Adrenal gland (tissue), 19 donors: ENCODE measurements at places on chromosomes 5 and 9.

DNA sequence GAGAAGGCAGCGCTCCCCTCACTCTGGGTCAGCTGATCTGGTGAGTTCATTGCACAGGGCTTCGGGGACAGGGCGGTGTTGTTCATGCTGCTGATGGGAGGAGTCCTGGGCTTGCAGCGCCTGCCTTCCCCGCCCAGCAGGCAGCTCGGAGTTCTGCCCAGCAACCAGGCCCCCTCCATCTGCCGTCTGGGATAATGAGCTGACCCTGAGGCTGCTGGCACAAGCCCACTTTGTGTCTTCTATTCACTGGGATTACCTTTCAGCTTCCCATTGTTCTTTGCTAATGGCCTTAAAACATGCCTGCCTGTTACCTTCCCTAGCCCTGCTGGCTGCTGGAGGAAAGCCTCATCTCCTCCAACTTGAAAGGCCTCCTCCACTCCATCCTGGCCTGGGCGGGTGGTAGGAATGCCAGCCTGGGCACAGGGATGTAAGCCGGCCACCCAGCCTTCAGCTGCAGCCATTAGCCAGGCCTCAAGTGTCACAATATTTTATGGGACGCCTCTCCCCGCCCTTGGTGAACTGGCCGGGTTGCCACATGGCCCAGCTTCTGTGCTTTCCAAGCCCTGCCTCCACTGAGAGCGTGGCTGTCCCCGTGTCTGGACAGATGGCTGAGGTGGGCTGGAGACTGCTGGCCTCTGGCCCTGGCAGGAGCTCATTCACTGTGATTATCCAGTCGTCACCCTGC, 70.4 kb downstream of the GADD45G start:
- peak; percentile 89 for DNase-seq

DNA sequence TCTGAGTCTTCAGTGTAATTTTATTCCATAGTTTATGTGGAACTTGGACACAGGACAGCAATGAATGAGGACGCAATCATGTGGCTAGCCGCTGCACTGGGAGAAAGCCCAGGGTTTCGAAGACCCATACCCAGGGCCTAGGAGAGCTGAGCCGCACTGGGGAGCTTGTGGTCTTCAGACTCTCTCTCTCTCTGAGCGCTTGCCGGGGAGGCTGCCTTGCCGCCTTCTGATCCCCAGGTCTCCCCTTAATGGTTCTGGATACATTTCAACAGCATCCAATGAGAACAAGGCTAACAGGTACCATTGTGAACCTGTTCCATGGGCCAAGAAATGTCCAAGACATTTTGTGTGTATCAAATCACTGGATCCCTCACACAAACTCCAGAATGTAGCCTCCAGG, 383.4 kb downstream of the ICE1 start:
- DNase-seq, result no peak

DNA sequence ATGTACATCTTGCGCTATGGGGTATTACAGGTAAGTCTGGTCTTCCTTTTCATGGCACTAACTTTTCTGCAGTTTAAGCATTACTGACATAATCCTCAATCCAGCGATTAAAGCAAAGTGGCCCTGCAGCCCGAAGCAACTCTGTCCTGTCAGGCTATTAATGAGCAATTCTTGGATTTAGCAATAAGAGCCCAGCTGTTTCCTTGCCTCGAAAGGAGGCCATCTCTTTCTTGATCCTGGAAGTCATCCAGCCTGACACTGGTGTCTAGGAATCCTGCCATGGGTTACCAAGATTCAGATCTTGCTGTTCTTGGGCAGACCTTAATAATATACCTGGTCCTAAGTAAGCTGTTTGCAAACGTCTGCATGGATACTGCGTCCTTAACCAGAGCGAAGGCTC, 102.0 kb downstream of the RFK start:
- no peak for DNase-seq

DNA sequence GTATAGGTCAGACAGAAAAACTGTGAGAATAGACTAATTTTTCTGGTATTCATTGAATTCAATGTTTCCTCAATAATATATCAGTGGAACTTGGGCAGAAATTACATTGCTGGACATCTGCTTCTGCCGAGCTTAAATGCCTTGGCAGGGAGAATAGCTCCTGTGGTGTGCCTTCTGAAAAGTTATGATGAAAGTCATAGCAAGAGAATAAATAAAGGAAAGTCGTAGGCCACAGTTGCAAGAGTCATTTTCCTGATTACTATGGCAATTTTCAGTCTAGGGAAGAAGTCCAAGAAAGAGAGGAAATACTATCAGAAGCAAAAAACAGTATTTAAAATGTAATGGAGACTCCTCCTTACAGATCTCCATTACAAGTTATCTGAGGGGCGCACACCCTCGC, 1596.1 kb upstream of the WWC1 start:
- DNase-seq, result no peak
